ENCODE measurements at places on chromosomes 4 and X.

DNA sequence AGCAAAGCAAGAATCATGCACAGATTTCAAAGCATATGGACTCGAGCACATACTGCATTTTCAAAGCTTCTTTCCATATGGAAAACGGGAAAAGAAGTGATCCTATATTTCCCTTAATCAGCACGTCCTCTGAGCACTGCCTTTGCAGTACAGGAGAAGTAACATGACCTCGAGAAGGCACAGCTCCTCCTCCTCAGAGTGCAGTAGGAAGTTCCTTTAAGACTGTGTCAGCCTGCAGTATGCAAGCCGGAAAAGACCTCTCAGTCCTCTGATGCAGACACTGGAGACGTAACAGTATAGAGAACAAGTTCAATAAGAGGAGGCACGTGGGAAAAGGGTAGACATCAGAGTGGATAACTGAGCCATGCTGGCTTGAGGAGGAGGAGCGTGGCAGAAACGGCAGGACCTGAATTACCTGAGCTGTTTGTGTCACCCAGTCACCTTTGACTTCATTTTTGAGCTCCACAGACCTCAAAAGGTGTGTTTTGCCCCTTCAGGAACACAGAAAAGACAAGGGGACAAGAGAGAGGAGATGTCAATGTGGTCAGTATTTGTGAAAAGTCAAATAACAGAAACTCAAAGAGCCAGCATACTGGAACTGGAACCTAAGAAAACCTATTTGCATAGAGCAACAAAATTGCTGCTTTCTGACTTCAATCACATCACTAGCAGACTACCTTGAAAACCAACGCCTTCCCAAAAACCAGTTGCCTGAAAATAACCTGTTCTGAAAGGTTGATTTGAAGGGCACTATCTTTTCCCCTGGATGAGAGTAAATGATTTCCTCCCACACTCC, 20.8 kb downstream of the IRF2 start:
- DNase-seq = no peak

- no peak for DNase-seq
These were observed 94.6 kb upstream of the CASK start for GRCh38 chrX:42017971-42018370.

DNA sequence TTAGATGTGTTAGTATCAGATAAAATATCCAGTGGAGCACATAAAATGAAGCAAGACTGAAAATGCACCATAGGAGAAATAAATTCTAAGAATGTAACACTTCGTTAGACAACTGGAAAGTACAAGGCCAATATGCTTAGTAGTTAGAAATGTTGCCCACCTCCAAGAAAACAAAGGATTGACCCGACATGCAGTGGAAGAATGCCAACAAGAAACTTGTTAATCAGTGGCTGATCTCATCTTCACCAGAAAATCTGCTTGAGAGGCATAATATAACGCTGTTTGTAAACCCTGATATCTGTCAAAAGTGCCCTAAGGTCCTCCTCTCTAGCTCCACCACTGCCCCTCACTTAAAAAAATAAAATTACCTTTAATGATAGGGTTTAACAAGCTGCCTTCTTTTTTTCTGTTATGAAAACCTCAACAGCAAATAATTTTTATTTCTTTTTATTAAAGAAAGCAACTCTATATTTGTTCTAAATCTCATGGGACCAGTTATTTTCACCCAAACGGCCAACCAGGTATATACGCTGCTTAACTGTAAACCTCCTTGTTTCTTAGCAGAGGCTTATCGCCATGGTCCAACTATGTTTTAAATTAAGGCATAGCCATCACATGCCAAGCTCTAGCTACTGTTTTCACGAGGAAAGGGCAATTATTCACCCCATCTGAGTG, 1.8 kb downstream of the RASGEF1B start:
- DNase-seq = no peak

GRCh38 chr4:157014621-157015591, 43.3 kb upstream of the PDGFC start:
- no peak for DNase-seq

- no peak for DNase-seq
These were observed 542.4 kb upstream of the FAM241A start for GRCh38 chr4:111602848-111603247.

DNA sequence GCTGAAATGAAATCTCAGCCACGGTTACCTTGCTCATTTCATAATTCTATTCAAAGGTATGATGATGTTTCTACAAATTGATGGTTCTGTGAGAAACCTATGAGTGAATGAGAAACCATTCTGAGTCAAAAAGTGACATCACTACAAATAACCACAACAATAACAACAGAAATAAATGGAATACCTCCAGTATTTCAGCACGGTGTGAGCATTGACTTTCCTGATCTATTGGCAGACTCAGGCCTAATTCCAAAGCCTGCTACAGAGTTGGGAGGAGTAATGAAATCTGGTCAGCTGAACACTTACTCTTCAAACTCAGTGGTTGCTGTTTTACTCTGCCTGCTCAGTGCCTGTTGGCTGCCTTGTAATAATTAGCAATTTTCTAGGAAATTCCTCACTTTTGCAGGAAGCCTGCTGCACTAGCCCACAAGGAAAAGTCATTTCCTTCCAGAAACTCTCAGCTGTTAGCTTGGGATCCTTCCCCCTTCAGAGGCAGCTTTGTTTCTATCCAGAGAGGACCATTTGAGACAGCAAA, 18.8 kb upstream of the SYNPO2 start:
- DNase-seq = no peak

DNA sequence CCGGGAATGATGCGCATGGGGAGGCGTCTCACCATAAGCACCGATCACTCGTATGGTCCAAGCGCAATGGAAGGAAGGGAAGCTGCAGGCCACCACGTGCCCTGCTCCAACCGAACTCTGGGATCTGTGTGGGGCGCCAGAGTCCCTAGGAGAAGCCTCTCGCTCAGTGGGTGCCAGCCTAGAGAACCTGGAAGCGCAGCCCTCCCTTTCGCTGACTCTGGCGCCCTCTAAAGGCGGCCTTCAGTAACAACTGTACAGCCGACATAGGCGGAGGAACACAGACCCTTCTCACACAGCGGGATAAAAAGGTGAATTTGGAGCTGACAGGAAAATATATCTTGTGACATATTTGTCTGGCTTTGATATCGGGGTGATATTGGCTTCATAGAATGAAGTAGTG, 76.0 kb downstream of the INTS6L start:
- DNase-seq = peak; percentile 7

DNA sequence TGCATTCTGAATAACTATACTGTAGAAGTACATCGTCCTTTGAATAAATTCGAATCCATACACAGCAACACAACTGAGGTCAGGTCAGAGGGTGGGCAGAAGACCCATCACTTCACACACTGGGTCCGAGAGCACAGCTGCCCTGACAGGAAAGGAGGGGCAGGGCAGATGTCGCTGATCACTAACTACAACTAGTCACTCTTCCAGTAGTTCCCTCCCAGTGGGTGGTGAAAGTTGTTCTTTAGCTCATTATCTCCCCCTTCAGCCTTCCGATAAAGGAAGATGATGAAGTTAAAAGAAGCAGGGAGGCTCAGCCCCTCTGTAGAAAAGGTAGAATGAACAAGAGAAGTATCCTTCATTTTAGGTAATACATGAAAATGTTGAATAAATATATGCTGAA, 278.9 kb downstream of the INPP4B start:
- peak; percentile 55 for DNase-seq

DNA sequence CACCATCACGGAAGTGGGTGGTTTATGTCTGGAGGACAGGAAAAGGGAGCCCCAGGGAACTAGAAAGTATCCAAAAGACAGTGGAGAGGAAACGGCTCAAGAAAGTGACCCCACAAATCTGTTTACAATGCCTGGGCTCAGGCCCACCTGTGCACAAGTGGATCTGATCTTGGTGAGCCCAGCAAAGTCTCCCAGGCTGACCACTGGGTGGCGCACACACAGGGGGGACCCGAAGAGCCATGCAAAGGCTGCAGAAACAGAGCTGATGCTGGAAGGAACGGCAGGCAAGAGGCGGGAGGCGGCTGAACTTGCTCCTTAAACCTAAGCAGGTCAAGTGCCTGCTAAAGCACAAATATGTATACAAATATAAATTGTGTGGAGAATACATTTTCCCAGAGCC, 9.6 kb downstream of the HAUS7 start:
- DNase-seq = no peak

DNA sequence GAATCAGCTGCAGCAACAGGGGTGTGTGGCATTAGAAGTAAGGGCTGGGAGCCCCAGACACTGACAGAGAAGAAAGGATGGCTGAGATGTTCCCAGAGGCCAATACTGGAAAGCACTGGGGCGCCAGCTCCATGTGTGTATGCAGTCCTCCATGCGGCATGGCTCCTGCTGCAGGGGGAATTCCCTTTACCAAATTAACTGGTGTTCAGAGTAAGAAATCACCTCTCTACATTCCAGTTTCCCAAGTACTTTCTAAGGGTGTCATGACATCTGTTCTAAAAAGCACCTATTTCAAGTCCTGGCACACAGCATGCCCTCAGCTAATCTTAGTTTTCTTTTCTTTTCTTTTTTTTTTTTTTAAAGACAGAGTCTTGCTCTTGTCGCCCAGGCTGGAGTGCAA, 98.0 kb downstream of the MAML3 start:
- no peak for DNase-seq

- peak; percentile 54 for DNase-seq
These were observed 17.3 kb downstream of the APLN start for GRCh38 chrX:129637217-129638109.

- DNase-seq = no peak
These were observed 1901.3 kb upstream of the TENM3 start for GRCh38 chr4:180341926-180342325.

GRCh38 chr4:182873726-182874125, 43.5 kb downstream of the DCTD start:
- no peak for DNase-seq

GRCh38 chrX:42755815-42756214, 22.1 kb downstream of the PPP1R2C start:
- DNase-seq = no peak

GRCh38 chr4:53601251-53601764, 10.0 kb upstream of the LNX1 start:
- DNase-seq = no peak

DNA sequence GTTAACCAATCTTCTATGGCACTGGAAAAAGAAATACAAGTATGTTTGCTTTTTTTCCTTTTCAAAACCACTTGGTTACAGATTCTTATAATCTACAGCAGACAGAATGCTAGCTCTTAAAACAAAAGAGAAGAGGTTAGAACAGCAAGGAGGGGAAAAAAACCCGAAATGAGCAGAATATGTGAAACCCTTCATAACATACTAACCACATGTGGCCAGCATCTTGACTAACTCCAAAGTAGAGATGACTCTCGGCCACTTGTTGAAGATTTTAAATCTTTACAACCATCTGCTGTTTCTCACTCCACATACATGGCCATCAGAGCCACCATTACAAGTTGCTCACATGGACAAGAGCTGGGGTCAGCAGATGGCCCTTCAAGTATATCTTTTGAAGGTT, 100.3 kb downstream of the PAPSS1 start:
- DNase-seq = no peak

DNA sequence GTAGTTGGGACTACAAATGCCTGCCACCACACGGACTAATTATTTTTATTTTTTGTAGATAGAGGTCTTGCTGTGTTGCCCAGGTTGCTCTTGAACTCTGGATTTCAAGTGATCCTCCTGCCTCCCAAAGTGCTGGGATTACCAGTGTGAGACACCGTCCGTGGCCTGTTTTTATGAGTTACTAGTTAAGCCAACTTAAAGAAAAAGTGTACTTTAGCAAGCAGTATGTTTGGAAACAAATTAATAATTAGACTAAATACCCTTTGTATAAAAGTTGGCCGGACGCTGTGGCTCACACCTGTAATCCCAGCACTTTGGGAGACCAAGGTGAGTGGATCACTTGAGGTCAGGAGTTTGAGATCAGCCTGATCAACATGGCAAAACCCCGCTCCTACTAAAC, 14.2 kb upstream of the PTPN13 start:
- DNase-seq = no peak

DNA sequence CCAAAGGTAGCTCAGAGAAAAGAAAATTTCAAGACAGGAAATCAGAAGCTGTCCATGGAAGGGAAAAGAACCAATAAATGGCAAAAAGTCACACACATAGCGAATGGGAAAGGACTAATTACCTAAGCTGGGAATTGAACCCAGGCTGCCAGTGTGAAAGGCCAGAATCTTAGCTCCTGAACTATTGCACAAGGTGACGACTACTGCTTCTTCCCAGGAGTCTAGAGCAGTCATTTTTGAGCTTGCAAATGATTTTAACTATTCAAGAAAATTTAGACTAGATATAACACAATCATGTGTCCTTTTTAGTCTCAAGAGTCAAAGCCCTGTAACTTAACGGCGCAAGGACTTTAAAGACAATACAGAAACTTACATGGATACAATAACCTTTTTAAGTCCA, 34.1 kb upstream of the ZNF81 start:
- no peak for DNase-seq

GRCh38 chrX:101973066-101973465, 41.2 kb upstream of the ZMAT1 start:
- no peak for DNase-seq

DNA sequence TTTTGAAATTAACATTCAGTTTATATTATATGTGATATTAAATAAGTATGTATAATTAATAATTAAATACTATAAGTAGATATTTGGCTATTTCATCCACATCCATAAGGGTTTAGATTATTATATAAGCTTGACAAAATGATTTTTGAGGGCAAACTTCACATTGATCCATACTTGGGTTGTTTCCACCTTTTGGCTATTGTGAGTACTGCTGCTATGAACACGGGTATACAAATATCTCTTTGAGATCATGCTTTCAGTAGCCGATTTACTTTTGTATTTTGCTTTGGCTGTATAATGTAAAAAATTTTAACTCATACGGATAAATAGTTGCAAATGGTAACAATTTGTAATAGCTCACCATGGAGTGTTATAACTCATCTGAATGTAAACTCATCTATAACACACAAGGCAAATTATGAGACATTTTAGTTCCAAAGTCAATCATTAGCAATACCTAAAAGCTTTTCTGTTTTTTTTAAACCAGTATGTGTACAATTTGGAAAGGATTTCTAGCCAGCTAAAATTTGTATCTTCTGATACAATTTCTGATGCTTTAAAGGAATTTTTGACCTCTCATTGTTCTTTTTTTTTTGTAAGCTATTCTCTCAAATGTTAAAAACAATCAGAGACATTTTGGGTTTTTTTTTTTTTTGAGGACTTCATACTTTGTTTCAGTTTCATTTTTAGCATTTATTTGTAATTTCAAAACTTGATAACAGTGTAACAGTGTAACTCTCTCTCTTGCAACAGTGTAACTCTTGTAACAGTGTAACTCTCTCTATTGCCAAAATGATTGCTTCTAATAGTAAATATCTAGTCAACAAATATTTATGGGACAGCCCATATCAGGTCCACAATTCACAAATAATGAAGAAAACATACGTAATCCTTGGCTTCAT, 51.8 kb upstream of the ARX start:
- DNase-seq = no peak

GRCh38 chr4:81350040-81350439, 121.7 kb downstream of the RASGEF1B start:
- DNase-seq = no peak

- no peak for DNase-seq
These were observed 22.7 kb downstream of the NUDT6 start for GRCh38 chr4:122899682-122900081.
